ENCODE measurements at places on chromosomes 16 and 17.

GRCh38 chr16:28504707-28505404, 1.8 kb downstream of the IL27 start:
- no peak for DNase-seq

DNA sequence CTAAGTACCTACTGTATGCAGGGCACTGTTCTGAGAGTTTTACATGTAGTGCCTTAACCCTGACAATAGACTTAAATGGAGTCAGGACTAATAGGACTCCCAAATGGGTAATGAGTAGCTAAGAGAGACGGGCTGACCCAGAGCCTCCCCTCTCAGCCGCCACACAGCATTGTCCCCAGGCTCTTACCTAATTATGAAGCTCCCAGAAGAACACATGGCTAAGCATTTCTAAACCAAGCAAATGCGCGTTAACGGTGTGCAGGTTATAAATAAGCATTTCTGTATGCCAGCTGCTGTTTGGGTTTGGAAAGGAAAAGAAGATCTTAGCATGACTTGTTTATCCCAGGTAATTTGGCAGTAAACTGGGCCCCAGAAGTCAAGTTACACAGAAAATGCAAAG, 14.3 kb downstream of the KATNIP start:
- DNase-seq, result no peak

DNA sequence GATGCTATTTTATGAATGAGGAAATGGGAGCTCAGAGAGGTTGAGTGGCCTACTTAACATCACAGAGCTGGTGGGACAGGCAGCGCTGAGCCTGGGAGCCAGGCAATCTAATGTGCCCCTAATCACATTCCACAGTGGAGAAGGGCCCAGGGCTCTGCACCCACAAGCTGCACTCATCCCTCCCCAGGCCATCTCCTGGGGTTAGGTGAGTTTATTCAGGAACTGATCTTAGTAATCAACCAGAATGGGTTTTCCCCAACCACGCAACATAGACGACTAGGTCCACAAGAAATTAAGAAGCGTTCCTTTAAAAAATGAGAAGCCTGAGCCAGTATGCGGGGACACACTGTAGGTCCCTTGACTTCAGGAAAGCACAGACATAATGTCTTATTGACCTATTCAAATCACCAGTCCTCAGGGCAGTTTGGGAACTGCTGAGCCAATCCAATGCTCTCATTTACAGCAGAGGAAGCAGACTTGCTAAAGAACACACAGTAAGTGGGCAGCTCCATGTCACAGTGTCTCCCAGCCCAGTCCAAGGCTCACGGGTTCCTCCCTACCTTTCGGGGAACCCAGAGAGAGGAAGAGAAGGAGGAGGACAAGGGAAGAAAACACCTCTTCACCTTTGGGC, 2.3 kb downstream of the MPP3 start:
- no peak for DNase-seq

DNA sequence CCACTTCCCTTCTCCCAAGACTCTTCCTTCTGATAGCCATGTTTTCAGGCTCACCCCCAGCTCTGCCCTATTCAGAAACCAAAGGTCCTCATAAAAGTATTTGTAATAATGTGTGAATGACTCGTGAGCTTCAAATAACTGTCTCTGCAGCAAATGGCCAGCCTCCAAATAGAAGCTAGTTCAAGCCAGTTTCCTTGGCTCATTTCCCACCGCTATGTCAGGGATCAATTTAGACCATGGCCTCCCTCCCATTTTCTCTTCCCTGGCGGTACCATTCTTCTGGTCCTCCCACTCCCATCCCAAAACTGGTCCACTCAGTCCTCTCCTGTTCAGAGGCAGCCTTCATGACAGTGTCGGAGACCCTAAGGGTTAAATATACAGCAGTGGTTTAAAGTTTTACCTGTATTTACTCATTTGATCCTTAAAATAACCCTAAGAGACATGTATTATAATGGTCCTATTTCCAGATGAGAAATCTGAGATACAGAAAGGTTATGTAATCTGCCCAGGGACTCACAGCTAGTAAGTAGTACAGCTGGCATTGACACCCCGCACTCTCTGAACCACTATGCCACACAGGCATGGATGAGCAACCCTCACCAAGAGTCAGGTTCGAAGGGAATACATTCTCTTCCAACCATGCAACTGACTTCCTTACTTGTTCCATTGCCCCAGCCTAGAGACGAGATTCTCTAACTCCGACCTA, 42.9 kb downstream of the GAS7 start:
- DNase-seq, result no peak

- DNase-seq, result no peak
These were observed 10.5 kb downstream of the HEXIM2 start for GRCh38 chr17:45172232-45172540.

- DNase-seq, result no peak
These were observed 3.8 kb downstream of the CMIP start for GRCh38 chr16:81448154-81449131.

DNA sequence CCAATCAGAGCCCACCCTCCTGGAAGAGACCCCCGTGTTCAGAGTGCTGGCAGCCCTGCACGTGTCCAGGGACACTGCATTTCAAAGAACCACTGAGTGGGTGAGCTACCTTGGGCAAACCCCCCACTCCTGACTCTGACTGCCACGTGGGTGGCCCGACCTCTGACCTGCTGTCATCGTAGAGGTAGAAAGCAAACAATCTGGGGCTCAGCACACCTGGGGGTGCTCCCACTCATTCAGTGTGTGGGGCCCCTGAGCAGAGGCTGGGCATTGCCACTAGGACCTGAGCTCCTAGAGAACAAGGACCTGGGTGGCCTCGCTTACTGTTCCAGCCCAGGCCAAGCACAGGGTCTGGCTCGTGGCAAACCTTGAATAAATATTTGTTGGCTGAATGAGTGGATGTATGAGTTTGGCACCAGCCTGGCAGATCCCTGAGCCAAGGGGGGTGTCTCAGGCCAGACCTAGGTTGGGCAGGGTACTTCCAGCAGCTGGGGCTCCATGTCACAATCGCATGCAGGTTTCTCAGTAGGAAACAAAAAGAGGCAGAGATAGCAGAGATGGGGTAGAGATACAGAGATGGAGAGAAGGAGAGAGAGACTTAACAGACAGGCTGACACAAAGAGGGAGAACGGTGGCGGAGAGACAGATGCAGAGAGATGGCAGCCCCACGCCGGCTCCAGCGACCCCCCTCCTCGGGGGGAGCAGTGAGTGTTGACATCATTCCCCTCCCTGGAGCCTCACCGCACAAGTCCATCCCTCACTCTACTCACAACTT, 5.4 kb upstream of the DRC7 start:
- DNase-seq, result no peak

DNA sequence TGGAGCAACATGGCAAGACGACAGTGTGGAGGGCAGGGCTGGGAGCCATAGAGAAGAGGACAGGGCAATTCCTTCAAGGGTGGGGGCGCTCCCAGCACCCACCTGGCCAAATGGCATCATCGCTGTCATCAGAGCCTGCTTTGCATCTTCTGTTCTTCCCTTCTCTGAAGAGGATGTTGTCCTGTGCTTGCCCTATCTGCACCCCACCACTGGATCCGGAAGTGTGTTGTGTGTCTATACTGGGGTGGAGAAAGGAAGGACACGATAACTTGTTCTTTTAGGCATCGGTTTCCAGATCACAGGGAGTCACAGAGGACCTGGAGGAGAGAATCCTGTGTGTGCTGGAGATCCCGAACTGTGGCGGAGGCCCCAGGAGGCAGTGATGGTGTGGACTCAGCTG, 25.7 kb upstream of the ANKRD40CL start:
- no peak for DNase-seq

DNA sequence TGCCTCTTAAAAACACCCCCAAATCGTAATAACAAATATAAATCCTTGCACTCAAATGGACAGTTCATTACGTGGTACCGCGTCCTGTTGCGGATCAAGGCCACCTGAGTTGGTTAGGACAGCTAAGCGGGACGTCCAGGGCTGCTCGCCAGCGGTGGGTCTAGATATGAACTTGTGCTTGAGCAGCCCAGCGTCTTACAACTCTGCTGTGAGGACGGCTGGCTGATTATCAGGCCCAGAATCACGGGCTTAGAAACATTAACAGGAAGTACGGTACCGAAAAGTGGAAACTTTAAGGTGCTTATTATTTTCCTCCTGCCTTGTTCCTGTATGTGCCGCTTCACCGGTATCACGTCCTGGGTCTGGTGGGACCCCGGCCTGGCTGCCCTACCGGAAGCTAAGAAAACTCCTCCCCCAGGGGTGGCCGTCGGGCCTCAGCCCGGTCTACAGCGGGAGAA, 832 bp upstream of the SRRM2 start:
- no peak for DNase-seq

- no peak for DNase-seq
These were observed 191.3 kb downstream of the NTN1 start for GRCh38 chr17:9212376-9213302.

DNA sequence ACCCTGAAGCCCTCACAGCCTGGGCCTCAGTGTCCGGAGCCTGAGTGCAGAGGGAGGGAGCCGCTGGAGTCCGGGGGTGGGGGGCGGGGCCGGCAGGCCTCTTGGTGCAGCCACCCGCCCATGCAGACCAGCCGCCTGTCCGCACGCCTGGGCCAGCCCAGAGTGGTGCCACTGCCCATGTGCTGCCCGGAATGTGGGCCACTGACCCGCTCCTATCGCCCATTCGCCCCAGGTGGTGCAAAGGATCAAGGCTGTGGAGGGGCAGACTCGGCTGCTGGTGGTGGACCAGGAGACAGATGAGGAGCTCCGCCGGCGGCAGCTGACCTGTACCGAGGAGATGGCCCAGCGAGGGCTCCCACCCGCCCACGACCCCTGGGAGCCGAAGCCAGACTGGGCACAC, 2.6 kb downstream of the NHERF2 start:
- no peak for DNase-seq

DNA sequence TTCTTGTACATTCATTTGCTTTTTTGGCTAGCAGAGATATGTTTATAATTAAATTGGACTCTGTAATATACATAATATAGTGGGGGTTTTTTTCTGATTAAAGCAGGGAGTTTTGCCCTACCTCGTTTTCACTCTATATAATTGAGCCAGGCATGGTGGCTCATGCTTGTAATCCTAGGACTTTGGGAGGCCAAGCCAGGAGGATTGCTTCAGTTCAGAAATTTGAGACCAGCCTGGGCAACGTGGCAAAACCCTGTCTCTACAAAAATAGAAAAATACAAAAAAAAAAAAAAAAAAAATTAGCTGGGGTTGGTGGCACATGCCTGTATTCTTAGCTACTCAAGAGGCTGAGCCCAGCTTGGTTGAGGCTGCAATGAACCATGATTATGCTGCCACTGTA, 42.2 kb downstream of the PAFAH1B1 start:
- DNase-seq, result no peak

DNA sequence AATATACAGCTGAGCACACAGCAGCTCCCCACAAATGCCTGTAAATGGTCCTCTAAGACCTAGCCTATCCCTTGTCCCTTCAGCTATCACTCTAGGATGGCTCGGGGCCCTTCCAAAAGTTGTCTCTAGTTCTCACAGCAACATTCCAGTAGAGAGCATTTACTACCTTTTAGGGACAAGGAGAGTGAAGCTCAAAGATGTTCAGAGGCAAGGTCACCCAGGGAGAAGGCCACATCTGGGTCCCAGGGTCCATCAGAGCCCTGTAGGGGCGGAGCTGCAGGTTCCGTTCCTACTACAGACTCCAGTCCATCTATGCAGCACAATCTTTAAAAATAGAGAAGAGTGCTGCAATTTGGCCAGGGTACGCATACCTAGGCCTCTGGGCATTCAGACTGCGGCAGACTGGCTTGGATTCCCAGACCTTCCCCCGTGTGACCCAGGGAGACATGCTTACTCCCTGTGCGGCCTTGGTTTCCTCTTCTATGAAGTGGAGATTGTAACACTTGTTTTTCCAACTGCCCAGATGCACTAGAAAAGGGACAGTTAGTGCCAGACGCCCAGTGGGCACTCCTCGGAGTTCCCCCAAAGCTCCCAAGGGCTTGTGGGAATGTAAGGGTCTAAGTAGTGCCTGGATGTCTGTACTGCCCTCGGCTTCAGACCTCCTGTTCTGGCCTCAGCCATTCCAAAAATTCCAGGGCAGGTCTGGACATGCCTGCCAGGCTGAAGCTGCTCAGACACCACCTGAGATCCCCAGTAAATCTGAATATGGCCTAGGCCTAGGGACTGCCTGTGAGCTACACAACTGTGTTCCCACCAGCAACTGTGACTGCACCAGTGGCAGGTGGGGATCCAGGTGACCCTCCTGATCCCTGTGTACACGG, 2.5 kb downstream of the SLC12A4 start:
- DNase-seq, result no peak

GRCh38 chr16:23712976-23713375, at the start of gene ERN2:
Gene ERN2 (minus strand): TSS chr16:23713222. CDS start chr16:23713187, 35 bp downstream.
- no peak for DNase-seq

All from activated T-cell treated with anti-CD3 and anti-CD28 coated beads for 1 hour (primary cell).